NCI-H226 (cell line): ENCODE measurements at places on chromosomes 2 and 18.

DNA sequence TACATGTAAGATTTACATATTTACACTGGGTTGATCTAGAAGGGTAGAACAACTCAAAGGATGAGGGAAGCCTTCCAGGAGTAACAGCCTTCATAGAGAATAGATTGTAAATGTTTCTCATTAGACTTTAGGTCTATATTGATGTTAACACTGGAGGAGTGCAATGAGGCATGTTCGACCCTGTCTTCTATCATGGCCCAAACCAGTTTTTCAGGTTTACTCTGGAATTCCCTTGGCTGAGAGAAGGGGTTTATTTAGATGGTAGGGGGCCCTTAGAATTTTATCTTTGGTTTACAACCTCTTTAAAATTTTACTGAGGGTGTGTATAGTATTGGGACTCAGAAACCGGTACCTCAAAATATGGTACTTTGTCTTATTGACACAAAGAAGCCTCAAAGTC, 634.9 kb upstream of the PIK3C3 start:
- DNase-seq = no peak

- DNase-seq = no peak
Measured at GRCh38 chr18:45775743-45776142, 49.7 kb upstream of the SIGLEC15 start.

- no peak for DNase-seq
Measured at GRCh38 chr2:74051504-74051903, 66.8 kb downstream of the TET3 start.

DNA sequence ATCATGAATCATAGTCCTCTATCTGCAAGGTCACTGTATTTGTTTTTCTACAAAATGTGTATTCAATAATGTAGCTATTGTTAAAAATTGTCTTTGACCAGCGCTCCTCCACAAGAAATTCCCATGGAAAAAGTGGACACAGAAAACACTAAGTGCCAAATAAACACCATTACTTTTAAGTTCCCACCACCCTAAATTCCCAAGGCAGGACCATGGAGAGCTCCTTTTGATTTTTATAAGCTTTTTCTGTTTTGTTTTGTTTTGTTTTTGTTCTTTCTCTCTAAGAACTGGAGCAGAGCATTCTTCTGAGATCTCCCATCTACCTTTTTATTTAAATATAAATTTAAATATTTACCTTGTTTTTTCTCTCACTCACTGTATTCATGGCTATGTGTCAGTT, 44.5 kb downstream of the LRATD1 start:
- DNase-seq = no peak

DNA sequence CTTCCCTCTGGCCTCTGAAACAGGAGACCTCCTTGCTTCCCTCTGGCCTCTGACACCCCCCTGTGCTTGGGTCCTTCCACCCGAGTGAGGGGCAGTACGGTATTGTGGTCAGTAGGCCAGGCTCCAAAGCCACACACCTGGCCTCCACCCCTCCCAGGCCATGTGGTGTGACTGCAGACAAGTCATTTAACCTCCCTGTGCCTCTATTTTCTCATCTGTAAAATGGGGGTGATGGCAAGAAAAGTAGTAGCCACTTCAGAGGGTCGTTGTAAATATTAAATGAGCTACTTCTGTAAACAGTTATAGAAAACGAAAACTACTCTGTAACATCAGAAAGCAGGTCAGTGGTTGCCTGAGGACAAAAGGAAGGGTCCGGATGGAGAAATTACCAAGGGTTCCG, 74.2 kb downstream of the SMAD7 start:
- DNase-seq = no peak

GRCh38 chr2:74415762-74416395, 5.5 kb downstream of the C2orf81 start:
- no peak for DNase-seq

DNA sequence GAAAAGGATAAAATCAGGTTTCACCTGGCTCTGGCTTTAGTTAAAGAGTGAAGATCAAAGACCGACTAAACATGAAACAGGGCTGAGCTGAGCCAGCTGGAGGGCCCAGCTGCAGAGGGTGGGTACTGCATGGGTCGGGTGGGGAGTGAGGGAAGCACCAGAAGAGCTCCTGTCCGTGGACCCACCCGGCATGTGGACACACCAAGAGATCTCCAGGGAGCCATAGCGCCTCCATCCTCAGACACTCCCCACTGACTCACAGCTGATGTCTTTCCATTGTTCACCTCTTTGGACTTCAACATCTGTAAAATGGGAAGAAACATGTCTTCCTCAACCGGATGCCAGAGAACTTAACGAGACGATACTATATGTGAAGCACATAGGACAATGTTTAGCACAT, 178.3 kb upstream of the KLHL29 start:
- no peak for DNase-seq

DNA sequence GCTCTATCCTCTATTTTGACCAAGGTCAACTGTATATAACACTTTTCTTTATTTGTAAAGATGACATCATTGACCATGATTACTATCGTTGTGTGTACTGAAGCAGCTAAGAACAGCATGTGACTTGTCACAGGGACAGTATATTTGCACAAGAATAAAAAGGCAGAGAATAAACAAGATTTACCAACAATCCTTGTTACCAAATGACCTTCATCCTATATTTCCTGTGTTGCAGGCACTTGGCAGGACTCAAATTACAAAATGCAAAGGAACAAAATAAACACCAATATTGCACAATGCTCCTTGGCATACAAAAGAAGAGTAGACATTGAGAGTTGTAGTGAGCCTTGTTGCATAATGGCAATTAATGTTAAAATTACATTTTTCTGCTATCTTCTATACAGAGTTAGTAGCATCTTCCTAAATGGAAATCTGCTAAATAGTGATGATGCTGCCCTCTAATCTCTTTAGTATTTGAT, 61.8 kb downstream of the RFTN2 start:
- DNase-seq = no peak

DNA sequence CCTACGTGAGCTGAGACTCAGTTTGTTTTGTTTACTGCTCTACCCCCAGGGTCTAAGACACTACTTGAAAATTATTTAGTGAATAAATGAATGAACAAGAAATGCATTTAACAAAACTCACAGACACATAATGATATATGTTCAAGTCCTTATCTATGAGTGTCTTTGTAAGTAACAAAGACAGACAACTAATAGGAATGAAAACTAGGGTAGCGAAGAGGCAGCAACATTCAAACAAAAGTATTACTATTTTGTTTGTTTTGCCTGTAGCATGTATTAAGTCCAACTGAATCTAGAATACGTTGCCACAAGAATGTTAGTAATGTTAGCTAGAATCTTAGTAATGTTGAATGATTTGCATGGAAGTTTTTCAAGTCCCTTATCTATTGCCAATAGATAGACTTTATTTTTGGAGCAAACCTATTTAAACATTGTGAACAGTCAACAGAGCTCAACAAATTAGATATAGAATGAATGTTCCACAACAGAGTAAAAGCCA, 144.8 kb upstream of the VWC2L start:
- DNase-seq = no peak

DNA sequence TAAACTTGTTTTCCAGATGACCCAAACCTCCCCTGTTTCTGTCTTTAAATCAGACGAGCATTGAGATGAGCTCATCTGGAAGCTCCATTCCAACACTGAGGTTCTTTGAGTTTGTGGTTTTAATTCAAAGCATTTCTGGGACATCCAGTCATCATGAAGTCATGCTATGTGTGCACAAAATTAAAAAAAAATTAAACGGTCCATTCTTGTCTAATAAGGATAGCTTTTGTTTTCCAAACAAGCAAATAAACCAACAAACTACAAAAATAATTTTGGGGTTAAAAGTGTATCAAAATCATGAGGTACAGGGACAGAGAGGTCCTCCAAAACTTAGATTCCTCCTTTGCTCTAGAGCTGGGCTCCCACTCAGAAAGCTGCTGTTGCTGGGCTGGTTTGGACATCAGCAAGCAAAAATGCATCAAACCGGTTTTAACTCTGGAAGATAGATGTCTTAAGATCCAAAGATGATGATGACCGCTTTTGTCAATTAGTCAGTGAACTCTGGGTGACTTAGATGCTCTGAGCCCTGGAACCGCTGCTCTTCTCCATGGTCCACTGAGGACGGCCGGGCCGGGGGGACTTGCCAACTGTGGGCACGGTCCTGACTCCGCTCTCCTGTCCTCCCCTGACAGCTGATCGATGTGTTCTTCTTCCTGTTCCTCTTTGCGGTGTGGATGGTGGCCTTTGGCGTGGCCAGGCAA, 65.4 kb downstream of the TRPM8 start:
- DNase-seq = peak; percentile 69

GRCh38 chr2:230929381-230930148, 4.5 kb upstream of the GPR55 start:
- DNase-seq = no peak
